Karpas-422 (cell line): ENCODE measurements at places on chromosomes 3 and 15.

GRCh38 chr15:29067949-29068348 is 182.2 kb downstream of the APBA2 start:
- DNase-seq = no peak

DNA sequence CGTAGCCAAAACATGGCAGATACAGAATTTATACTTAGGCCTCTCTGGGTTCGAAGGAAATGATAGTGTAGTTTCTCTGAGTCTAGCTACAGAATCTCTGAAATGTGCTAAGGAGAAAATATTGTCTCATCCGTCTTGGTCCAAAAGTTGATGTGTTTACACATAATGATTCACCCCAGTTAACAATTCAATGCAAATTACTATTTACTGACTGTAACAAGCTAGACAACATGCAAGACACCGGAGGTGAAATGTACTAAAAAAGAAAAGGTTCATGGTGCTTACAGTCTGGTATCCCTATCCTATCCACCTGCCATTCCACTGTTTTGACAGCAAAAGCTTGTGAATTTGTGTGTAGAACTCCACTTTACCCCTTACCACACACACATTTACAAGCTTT is 146.8 kb downstream of the SUCLG2 start:
- no peak for DNase-seq

- no peak for DNase-seq
These were observed 126.4 kb downstream of the PTPRG start for GRCh38 chr3:61687663-61688306.

- no peak for DNase-seq
These were observed 45.2 kb downstream of the GHSR start for GRCh38 chr3:172402892-172403643.

GRCh38 chr15:80127911-80128310 is 24.9 kb upstream of the FAH start:
- DNase-seq = no peak

- DNase-seq = no peak
These were observed 14.6 kb downstream of the ZNF860 start for GRCh38 chr3:31996195-31996594.

GRCh38 chr3:18630295-18630694 is 205.2 kb upstream of the SATB1 start:
- DNase-seq = no peak

DNA sequence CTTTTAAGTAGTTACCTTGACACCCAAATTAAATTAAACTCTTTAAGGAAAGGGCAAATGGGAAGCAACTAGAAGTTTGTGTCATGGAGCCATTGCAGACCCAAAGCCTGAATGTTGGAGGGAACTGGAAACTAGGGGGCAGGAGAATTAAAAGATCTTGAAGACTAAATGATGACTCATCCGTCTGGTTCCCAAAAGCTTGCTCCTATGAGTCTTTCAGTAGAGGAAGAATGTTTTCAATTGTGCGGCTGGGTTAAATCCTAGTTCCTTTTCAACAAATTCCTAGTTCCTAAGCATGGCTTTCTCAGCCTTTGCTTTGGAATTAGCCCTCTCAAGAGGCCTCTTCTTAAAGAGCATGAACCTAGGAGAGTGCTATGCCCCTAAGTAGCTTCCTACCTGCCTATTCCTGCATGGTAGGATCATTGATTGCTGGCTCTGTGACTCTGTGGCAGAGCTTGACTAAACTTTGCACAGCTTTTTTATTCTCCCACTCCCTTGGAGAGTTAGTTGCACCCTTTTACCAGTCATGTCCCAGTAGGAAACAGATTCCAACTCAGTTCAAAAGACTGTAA is 17.7 kb downstream of the CLEC3B start:
- DNase-seq = no peak

GRCh38 chr3:56802790-56803189 is 1.0 kb upstream of the ARHGEF3 start:
- DNase-seq = no peak

- DNase-seq = no peak
These were observed 1.7 kb upstream of the STAB1 start for GRCh38 chr3:52493232-52494017.

DNA sequence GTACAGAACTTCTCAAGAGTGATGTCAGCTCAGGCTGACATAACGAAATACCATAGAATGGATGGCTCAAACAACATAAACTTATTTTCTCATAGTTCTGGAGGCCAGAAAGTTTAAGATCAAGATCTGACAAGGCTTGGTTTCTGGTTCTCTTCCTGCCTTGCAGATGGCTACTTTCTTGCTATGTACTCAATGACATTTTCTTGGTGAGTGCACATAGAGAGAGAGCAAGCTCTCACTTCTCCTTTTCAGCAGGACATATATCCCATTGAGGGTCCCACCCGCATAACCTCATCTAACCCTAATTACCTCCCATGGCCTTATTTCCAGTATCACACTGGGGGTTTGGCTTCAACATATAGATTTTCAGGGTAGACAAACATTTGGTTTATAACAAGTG is 1072.1 kb downstream of the PLOD2 start:
- DNase-seq = no peak

DNA sequence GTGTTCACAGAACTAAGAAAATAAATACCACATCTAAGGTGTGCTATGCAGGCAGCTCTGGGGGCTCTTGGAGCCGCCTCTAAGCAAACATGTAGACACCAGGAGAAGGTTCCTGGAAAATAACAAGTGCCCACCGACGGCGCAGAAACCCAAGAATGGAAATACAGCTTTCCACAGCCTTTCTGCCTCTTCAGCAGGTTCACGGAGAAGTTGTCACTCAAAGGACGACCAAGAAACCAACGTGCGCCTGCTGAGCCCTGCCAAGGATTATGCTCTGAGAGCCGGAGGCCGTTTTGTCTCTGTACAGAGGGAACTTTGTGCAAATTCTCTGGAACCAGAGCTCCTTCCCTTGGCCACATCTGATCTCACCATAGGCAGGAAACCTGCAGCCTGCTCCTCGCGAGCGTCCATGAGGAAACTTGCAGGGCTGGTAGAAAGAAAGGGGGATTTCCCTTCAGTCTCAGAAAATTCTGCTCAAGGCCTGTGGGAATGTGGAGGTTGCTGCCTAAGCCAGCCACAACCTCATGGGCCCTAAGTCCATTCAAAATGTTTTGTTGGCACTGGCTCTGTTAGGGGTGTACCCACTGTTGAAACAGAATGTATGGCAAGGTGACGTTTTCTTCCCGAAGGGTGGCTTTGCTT is 40.6 kb upstream of the ETV5 start:
- DNase-seq = no peak

DNA sequence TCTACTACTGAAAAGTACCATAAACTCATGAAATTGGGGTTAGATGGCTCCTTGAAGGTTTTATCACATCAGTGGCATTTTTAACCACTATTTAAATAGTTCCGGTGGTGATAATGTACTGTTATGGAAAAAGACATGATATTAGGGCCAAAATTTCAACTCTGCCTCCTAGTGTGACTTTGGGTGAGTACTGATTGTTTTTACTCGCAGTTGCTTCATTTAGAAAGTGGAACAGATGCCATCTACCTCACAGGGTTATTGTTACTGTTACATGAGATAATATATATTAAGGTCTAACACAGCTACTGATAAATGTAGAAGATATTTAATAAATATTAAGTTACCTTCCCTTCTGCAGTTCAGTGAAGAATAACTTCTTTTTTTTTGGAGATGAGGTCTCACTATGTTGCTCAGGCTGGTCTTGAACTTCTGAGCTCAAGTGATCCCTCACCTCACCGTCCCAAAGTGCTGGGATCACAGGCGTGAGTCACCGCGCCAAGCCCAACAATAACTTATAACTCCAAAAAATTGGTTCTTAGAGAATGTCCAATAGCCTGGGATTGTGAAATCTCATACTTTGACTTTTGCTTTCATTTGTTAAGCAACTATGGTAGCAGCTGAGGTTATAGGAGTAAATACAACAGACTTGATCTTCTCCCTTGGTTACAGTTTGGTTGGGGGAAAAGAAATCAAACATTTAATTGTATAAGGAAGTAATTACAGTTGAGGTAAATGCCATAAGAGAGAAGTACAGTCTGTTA is 48.3 kb downstream of the MEF2A start:
- no peak for DNase-seq

DNA sequence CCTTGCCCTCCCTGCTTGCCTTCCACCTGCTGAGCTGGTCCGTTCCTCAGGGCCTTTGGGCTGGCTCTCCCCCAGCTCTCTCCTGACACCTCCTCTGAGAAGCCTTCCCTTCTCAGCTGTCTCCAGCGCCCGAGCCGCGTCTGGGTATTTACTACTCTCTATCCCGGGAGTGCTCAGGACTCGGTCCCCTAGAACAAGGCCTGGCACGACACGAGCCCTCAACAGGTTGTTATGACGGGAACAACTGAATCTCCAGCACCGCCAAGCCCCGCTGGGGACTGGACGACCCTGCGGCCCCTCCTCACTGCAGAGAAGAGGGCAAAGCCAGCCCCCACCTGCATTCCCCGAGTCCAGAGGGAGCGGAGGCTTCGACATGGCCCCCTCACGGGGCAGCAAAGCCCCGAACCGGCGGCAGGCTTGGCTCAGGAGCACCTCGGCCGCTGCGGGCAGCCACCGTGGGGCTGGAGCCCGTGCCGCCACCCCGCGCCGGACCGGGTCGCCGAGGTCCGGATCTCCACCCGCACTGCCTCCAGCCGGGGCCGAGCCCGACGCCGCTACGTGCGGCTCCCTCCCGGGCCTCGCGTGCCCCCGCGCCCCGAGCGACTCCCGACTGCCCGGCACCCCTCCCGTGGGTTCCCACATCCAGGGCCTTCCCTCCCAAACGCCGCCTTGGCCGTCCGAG is 792 bp downstream of the TPRA1 start:
- peak; percentile 61 for DNase-seq

- DNase-seq = no peak
These were observed 1117.5 kb downstream of the TBL1XR1 start for GRCh38 chr3:176079785-176080184.

GRCh38 chr3:13529196-13530112 is 19.5 kb upstream of the FBLN2 start:
- no peak for DNase-seq
